ENCODE measurements at places on chromosomes 2 and 18.

GRCh38 chr2:98895901-98896300, 40.1 kb downstream of the CRACDL start:
- no peak for DNase-seq

DNA sequence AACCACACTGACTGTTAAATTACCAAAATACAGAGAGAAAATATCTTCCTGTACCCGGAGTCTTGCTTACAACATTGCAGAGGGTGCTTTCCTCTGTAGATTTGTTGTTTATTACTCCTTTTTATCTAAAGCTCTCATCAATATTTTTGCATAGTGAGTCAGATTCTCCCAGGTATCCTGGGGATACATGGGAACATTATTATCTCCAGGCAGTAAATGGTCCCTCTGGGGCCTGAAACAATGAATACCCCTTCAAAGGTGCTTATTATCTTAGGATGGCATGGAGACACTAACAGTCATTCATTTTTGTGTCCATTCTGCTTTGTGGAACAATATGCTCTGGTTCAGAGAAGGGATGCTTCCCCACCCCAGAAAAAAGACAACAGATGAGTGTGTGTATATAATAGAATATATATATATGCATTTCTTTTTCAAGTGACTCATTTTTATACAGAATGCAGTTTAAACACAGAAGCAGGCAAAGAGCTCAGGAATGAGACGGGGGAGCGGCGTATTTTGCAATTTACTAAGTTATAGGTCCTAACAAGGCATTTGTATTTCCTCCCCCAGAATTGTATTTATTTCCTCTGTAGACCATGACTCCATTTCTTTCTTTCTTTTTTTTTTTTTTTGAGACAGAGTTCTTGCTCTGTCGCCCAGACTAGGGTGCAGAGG, 424.8 kb upstream of the ZEB2 start:
- DNase-seq, result no peak

- DNase-seq, result no peak
These were observed 3.4 kb upstream of the DIS3L2 start for GRCh38 chr2:231957913-231958763.

- DNase-seq, result no peak
These were observed 374.3 kb downstream of the SLC4A3 start for GRCh38 chr2:220001751-220002150.

DNA sequence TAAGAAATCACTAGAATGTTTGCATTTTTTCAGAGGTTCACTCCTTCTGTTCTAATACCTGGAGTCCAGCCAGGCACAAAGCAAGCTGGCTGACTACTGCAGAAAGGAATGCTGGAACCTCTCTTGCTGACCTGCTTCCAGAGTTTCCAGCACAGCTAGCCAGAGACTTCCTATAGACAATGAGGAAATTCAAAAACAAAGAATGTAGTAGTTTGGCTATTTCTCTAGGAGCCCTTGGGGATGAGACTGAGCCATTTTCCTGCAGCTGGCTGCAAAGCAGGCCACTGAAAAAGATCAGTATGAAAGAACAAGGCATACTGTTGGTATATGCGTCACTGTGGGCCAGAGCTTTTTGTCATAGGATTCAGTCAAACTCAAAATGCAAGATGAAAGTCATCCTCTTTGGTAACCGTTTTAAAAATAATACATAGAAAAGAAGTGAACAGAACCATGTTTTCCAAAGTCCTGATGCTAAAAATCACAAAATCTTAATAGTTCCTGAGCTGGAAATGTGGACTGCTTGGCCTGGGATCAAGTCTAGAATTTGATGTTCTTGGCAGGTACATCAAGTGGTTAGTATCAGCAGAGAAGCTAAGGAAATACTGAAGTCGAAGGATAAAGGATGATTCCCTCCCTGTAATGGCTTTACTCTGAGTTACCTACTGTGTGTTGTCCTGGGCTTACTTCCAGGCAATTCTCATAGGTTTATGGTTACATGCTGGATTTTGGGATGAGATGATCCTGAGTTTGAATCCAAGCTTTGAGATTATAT, 9.0 kb upstream of the DSEL start:
- DNase-seq, result no peak

DNA sequence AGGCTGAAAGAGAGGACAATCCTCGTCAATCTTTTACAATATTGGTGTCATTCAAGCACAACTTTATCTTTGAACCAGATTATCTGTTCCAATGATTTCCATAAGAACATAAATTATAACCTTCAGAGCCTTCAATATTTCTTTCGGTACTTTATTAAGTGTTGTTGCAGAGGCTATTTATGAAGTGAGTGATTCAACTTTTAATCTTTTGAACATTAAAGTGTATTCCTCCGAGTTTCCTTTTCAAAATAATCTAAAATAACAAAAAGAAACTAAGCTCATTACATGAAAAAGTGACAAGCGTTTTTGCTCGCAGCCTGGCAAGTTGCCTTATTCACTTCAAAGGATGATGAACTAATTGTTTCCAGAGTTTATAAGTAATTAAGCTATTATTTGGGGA, 149.0 kb downstream of the MEIS1 start:
- DNase-seq, result no peak

DNA sequence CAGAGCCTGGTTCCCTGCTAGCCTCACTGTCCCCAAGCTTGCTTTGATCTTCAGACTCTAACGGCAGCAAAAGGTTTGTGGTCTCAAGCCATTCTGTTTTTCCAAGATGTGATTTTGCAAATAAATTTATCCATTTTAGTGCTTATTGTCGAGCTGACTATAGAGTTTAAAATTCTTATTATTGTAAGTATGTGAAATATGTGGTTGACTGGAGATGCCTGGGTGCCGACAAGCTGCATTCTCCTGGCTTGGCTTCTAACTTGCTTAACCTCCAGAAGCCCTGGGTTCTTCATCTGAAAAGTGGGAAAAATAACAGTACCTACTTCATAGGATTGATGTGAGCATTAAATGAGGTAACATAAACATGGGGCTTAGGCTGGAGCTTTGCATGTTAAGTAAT, 9.9 kb upstream of the EDAR start:
- no peak for DNase-seq

- DNase-seq, result no peak
These were observed 6.6 kb upstream of the MYO5B start for GRCh38 chr18:50201476-50202018.

- DNase-seq, result no peak
These were observed 16.0 kb upstream of the KLF7 start for GRCh38 chr2:207181526-207182274.

DNA sequence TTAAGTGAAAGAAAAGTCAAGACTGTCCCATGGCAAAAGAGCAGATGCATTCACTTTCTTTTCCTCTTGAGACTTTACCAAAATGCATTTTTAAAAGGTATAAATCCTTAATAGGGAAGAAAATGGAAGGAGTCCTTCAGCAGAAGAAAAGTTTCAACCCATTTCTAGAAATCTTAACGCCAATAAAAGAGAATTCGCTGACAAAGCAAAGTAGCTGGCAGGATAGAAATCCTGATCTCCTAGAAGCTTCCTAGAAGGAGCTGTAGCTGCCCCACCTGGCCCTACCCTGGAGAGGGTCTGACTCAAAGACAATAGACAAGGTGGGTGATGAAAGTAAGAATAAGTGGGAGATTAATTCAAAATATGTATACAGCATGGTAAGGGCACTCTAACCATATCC, 144.9 kb upstream of the PKDCC start:
- DNase-seq, result no peak

DNA sequence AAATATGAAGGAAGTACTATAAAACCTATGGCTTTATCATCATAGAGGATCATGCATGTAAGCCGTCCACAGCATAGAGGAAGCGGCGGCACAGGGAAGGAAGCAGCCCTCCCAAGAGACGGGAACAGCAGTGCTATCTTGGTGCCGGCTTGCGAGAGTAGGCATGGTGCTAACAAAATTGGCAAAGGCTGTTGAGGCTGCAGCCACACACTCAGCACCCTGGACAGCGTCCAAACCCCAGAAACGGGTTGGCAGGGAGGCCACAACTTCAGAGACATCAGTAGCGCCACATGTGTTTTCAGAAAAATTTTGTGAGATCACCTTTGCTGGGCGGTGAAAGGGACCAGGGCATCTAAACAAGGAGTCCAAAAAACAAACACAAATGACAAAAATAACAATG, 37.7 kb downstream of the NETO1 start:
- no peak for DNase-seq

- no peak for DNase-seq
These were observed 18.9 kb downstream of the MGAT5 start for GRCh38 chr2:134272806-134273205.

DNA sequence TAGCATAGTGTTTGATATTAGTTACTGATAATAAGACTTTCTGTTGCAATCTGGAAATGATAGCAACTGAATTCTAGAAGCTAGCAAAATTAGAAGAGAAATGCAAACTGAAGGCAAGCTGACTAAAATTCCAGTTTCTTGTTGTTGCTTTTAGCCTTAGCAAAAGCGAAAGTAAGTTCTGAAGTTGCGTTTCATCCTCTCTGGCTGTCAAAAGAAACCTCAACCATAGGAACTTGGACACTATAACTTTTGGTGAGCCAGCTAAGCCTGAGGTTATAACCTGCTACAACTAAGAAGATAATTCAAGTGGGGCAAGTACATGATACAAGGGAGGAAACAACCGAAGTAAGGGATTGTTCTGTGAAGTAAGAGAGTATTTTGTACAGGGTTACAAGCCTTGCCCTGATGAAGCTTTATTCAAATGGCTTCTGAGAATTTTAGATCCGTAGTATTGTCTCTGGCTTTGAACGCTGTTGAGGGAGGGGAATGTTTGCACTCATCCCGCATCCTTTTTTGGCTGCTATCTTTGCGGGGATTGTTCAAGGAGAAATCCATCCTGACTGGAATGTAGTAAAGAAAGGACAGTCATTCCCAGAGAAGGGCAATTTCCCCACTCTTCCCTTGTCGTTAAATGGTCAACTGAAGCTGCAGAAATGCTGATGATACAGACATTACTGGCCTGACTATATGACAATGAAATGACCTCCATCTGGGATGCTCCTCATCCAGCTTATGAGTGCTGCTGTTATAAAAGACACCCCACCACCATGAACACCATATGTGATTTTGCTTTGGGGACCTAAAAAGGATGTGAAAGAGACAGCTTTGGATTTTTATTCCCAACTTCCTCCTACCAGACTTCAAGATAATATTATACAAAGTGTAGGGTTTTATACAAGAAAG, 7.0 kb upstream of the TMX3 start:
- DNase-seq, result no peak

DNA sequence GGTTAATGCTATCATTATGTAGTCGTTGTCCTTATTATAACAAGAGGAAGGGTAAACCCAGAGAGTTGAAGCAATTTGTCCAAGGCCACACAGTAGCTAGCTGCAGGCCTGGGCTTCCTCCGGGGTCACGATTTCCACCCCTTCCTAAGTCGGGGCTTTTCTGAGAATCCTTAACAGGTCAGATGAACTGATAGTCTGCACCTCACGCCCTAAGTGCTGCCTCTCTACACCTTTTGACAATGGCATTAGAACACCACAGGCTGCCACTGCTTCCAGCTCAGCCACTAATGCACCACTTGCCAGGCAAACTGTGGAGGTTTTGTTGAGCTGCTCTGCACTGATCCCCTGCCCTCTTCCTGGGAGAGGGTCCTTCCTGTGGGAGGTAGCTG, 37.7 kb downstream of the FOSL2 start:
- DNase-seq, result no peak

DNA sequence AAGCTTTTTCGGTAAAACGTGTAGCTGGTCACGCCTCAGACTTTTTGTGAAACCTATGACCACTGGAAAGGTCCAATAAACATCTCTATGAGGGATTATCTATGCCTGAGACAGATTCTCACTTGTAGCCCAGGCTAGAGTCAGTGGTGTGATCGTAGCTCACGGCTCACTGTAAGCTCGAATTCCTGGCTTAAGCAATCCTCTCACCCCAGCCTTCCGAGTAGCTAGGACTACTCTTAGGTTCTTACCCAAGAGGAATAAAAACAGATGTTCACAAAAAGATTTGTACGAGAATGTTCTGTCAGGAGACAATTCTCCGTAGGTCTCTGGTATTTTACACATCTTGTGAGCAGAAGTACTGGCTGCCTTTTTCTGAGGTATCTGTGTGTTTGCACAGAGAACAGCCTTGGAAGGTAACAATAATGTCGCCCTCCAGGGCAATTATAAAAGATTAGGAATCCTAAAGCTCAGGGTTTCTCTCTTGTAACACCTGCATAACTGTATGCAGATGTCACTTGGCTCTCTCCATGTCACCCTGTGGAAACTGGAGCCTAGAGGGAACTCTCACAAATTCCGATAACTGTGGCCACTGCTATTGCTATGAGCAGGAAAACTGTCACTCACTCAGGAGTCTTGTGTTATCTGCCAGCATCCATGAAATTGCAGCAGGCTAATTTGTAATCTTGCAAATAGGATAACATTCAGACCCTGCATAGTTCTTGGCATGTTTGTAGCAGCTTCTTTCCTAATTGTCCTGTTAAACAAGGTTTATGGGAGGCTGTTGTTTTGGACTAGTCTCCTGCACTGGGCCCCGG, 25.5 kb upstream of the RALBP1 start:
- no peak for DNase-seq

- no peak for DNase-seq
These were observed 152.9 kb downstream of the SMAD7 start for GRCh38 chr18:48797841-48798255.

DNA sequence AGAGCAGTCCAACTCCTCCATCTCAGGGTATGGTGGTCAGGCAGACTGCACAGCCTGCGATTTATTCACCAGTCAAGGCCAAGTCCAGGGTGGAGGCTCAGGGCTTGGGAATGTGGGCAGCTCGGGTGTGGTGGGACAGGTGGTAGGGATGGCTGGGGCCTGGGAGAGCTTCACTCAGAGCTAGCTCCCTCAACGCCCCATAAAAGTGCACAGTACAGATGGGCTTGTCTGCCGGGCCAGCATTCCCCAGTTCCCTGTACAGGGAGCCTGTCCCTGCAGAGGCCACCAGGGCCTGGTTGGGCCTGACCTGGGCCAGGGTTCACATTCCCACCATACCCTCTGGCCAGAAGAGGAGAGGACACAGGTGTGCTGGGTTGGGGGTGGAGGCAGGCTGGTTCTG, 49.2 kb upstream of the OTOS start:
- DNase-seq, result no peak

DNA sequence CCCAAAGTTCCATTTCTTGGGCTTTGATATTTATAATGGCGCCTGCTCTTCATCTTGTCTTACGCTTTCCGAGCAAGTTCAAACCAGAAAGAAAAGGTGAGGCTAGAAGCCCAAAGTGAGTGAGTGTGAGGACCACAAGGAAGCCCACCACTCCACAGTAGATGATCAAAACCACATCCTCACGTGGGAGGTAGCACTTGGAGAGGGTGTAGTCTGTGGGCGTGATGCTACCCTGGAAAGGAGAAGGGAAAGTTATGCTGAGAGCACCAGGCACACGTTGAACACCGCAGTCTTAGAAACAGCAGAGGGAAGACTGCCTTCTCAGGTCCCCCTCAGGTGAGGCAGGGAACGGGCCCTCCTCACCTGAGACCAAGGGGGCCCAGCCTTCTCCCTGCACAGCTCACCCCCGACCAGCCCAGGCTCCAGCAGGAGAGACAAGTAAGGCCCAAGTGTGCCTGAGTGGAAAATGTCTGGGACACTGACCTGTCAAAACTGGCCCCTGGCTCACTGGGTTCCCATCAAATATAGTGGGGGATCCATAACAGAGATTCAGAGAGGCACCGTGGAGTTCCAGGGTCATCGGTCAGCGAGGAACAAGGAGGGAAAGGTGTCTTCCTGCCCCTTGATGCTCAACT, 23.6 kb downstream of the MPPE1 start:
- DNase-seq, result no peak
